Stimulated activated CD4-positive, alpha-beta T cell treated with anti-CD3 and anti-CD28 coated beads, Interleukin-15, amount 100 ng/mL, for 1 hour (primary cell): ENCODE measurements at places on chromosomes 13 and 19.
A peak's percentile ranks its signal among the peaks of the same experiment; 100 is the strongest.

DNA sequence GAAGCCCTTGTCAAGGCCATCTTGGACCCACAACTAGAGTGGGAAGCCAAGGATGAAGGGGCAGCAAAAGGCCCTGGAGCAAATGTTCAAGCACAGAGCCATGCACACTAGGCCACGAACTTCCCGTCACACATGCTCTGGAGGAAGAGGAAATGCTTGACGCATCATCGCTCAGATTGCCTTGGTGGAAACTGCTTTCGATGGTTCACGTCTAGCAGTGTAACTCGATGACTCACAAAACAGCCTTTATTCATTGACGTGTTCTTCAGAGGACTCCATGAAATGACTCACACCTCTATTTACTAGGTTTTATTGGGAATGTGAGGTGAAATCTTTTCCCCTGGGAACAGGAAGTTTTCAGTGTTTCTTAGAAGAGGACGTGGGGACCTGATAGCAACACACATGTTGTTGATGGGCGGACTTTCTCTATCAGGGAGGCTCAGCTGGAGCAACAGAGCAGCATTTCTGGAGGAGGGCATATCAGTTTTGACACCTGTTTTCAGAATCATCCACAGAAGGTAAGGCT lies 79.8 kb upstream of the FLT1 start:
- DNase-seq: no peak

DNA sequence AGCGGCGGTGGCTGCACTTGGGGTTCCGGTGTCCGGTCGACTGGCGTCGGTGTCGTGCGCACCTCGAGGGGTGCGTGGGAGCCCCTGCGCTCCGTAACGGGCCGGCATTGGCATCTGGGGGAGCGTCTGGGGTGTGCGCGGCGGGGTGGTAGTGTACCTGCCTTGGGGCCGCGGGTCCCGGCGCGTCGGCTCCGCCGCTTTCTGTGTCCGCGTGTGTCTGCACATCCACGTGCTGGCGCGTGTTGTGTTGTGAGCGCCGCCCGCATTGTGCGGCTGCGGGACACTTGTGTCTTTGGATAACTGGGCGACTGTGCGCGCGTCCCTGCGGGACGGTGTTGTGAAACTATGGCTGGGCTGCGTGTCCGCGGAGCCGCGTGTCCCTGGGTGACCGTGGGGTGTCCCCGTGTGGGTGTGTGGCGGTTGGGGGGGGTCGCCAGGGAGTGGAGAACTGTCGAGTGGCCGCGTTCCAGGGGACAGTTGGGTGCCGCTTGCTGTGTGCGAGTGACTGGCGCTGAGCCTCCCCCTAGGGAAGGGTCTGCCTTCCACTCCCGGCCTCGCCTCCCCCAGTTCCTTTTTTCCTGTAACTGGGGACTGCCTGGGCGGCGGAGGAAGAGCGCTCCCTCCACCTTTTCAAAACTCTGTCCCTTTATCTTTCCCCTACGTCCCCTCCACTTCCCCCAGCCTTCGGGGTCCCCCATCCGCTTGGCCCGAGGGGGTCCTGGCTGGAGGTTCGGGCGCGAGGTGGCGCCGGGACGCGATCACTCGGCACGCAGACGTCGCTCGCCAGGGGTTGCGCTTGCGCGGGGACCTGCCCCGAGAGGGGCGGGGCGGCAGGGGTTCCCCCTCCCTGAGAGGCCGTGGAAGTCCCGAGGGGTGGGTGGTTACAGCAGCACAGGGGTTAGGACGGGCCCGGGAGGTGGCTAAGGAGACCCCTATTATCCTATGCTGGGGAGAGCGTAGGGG lies 5.7 kb upstream of the NFIC start:
- DNase-seq: peak; percentile 53

- DNase-seq: peak; percentile 28
Observed at GRCh38 chr19:53977429-53977990, 13.9 kb upstream of the CACNG6 start.

DNA sequence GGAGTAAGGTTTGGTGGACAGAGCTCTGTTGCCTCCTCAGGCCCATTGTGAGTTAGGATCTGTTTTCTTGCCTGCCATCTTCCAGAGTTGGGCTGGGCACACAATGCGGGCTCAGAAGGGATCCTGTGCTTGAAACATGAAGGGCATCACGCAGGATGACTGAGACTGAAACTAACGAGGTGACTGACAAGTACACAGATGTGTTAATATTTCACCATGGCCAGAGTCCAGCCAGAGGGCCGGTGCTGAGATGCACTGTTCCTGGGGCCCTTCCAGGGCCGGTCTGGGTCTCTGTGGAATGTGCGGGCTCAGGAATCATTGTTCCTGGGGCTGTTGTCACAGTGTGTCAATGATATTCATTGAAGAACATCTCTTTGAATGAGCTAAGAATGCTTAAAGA lies 163.7 kb downstream of the URI1 start:
- DNase-seq: no peak

- DNase-seq: no peak
Observed at GRCh38 chr13:20411638-20412342, 113.9 kb downstream of the CRYL1 start.

DNA sequence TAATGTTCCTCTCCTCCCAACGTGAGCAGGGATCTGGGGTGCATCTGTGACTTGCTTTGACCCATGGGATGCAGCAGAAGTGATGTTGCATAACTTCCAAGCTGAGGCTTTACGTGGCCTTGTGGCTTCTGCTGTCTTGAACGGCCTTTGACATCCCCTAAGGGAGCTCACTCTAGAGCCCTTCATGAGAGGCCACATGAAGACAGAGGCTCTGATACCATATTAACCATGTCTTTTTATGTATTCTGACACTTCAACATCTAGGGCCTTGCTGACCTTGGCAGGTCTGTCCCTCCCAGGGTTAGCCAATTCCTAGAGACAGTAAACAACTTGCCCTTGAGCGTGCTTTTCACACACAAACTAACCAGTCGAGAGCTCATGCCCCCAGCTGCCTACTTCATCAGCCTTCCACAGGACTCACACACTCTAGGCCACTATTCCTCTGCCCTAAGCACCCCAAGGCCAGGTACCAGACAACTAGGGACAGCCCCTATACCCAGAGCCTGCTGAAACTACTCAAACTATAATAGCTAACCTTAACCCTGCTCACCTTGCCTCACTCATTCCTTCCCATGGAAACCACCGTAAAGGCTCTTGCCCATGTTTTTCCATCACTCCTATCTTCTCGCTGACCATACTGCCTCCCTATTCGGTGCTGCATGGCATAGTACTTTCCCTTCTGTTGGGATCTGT lies 45.4 kb downstream of the CCDC70 start:
- DNase-seq: no peak

DNA sequence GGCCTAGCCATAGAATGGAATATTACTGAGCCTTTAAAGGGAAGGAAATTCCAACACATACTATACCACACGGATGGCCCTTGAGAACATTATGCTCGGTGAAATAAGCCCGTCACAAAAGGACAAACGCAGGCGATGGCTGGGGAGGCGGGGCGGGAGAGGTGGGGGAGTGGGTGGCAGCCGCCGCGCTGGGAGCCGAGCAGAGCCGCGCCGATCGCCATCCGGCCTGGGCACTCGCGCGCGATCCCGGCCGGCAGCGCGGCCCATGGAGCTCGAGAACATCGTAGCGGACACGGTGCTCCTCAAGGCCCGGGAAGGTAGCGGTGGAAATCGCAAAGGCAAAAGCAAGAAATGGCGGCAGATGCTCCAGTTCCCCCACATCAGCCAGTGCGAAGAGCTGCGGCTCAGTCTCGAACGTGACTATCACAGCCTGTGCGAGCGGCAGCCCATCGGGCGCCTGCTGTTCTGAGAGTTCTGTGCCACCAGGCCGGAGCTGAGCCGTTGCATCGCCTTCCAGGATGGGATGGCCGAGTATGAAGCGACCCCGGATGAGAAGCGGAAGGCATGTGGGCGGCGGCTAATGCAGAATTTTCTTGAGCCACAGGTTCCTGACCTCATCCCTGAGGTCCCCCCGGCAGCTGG lies 140.1 kb downstream of the ZDHHC20 start:
- DNase-seq: no peak

GRCh38 chr19:52992109-52993004 lies 21.4 kb upstream of the ERVV-1 start:
- no peak for DNase-seq

DNA sequence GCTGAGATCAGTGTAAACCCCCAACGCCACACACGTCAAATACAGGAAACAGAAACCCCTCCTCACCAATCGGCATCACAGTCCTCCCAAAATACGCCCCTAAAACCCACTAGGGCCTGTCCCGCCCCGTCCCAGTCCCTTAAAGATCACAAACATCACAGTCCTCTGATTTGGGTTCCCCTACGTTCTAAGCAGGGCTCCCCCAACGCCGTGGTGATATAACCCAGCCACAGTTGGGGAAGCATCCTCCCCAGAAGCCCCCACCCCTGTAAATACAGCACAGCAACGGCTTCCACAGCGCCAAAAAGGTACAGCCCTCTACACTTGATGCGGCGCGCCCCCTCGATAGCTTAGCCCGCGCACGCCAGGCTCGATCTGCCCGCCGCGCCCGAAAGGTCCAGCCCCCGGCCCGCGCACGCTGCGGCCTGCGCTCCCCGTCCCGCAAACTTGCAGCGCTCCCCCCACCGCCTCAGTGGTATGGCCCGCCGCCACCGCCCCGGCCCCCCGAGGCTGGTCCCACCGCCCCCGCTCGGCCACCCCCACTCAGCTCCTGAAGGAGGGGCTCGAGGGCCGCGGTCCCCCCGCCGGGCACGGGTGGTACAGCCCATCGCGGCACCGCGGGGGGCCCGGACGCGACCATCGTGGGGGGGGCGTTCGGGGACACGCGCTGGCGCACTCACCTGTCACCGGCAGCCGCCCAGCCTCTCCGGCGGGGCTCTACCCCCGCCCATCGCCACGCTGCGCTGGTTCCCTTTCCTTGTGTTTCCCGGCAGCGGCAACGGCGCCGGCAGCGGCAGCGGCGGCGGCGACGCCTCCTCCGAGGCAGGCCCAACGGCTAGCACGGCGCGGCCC lies at the start of gene AKT2:
Gene AKT2 (minus strand): TSS at position 845 of the 852 bp plus-strand sequence. CDS start 20,078 bp downstream, outside the sequence.
- DNase-seq: peak; percentile 63

- no peak for DNase-seq
Observed at GRCh38 chr19:30330266-30330665, 41.9 kb upstream of the ZNF536 start.

DNA sequence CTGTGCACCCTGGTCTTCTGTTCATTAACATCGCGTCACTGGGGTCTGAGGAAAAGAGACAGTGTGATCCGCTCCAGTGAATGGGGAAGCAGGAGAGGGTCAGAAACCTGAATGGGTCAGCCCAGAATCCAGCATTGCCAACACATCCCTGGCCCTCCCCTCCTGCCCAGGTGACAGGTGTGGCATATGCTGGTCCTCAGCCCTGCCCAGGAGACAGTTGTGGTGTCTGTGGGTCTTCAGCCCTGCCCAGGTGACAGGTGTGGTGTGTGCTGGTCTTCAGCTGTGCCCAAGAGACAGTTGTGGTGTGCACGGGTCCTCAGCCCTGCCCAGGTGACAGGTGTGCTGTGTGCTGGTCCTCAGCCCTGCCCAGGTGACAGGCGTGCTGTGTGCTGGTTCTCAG lies 8.0 kb downstream of the TFDP1 start:
- no peak for DNase-seq

DNA sequence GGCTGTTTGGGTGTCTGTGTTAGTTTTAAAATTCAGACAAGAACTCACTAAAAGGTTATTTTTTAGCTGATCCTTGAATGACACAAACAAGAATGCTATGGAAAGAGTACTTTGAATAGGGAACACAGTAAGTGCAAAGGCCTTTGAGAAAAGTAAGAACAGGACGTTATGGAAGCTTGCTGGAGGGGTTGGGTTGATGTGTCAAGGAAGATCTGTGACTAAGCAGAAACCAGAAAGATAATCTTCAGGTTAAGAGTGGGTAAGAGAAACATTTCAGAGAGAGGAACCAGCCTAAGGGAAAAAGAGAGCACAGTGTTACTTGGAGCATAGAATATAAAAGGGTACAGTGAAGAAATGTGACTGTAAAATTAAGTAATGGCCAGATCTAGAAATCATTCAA lies 41.2 kb upstream of the TRPC4 start:
- DNase-seq: no peak

GRCh38 chr19:40257096-40257517 lies 28.0 kb downstream of the AKT2 start:
- no peak for DNase-seq

GRCh38 chr19:3527238-3527910 lies 11.6 kb upstream of the TEKTIP1 start:
- no peak for DNase-seq

- no peak for DNase-seq
Observed at GRCh38 chr19:18603255-18603957, 3.2 kb downstream of the CRLF1 start.

GRCh38 chr13:43333176-43333575 lies 309.8 kb downstream of the DNAJC15 start:
- no peak for DNase-seq

- no peak for DNase-seq
Observed at GRCh38 chr19:48085904-48086864, 24.4 kb downstream of the PLA2G4C start.

GRCh38 chr19:28642787-28643683 lies 569.9 kb downstream of the UQCRFS1 start:
- DNase-seq: no peak

GRCh38 chr13:46618694-46619254 lies 65.8 kb downstream of the LRCH1 start:
- no peak for DNase-seq

DNA sequence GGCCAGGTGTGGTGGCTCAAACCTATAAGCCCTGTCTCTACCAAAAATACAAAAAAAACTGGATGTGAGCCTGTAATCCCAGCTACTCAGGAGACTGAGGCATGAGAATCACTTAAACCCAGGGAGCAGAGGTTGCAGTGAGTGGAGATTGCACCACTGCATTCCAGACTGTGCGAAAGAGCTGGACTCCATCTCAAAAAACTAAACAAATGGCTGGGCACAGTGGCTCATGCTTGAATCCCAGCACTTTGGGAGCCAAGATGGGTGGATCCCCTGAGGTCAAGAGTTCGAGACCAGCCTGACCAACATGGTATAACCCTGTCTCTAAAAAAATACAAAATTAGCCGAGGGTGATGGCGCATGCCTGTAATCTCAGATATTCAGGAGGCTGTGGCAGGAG lies 34.9 kb upstream of the ZNF83 start:
- DNase-seq: no peak

DNA sequence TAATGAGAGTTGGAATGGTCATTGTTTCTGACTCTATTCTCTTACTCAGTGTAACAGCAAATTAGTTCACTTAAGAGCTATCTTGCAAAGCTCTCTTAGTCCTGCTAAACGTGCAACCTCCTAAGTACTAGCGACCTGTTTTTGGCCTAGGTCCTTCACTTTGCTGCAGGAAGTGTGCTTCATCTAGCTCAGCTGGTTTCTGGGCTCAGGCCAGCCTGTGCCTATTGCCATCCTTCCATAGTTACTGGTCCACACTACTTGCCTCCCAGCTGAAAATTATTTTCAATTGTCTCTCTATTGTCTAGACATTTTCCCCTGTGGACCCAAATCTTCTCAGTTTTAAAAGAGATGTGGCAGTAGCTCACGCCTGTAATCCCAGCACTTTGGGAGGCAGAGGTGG lies 561.3 kb downstream of the FGF9 start:
- no peak for DNase-seq

- DNase-seq: no peak
Observed at GRCh38 chr19:18629166-18630088, 7.4 kb upstream of the KLHL26 start.

GRCh38 chr19:41548047-41548446 lies 27.9 kb upstream of the CEACAM21 start:
- DNase-seq: no peak
